NCI-H2107 (cell line): ENCODE measurements at places on chromosomes 5 and 9.

- DNase-seq: no peak
Observed at GRCh38 chr5:149935431-149935901, 9.1 kb downstream of the PDE6A start.

DNA sequence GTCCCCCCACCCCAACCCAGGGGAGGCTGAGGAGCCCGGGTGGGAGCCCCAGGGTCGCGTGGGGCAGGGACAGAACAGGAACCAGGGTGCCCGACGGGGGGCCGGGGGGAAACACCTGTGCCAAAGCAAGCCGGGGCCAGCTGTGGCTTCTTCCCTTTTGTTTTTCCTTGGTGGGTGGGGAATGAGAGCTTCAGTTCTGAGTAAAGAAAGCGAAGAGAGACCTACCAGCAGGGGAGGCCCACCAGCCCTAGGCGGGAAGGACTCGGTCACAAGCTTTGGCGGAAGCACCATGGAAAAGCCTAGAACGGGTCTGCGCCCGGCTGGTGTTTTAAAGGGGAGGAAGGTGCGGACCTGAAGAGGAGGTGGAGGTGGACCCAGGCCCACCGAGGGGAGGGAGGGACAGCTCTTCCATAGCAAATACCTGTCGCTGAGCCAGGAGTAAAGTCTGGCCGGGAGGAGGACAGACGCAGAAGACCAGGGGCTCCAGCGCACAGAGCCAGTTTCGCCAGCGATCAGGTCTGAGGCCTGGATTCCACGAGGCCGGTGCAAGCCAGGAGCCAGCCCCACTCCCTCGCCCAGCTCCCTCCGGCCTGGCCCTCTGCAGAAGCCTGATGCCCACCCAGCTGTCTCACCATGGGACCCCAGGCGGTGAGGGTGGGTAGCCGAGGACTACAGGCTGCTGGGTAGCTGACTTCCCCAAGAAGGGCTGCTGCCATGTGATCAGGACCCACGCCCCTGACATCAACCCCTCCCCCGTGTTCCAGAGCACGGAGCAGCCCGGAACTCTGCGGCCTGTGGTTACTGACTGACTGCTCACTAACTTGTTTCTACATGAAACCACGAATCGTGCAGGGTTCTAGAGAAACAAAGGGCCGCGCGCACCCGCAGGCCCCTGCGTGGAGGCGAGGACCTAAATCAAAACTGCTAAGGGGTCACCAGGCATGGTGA is 849 bp upstream of the MGAT1 start:
- no peak for DNase-seq

GRCh38 chr5:73592551-73592950 is 27.0 kb downstream of the UTP15 start:
- DNase-seq: no peak

DNA sequence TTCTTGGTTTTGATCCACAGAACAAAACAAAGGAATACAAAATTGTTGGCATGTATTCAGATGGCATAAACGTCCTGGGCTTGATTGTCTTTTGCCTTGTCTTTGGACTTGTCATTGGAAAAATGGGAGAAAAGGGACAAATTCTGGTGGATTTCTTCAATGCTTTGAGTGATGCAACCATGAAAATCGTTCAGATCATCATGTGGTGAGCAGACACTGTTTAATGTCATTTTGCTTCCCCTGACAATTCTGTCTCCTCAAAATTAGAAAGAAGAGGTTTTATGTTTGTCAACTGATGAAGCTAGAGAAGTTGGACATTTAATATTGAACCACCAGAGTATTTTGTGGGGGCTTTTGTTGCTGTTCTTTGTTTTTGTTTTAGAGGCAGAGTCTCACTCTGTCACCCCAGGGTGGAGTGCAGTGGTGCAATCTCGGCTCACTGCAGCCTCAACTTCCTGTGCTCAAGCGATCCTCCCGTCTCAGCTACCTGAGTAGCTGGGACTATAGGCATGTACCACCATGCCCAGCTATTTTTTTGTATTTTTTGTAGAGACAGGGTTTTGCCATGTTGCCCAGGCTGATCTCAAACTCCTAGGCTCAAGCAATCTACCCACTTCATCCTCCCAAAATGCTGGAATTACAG is 82.0 kb downstream of the SLC1A1 start:
- DNase-seq: no peak

- DNase-seq: no peak
Observed at GRCh38 chr9:109329638-109330258, 8.9 kb upstream of the EPB41L4B start.

DNA sequence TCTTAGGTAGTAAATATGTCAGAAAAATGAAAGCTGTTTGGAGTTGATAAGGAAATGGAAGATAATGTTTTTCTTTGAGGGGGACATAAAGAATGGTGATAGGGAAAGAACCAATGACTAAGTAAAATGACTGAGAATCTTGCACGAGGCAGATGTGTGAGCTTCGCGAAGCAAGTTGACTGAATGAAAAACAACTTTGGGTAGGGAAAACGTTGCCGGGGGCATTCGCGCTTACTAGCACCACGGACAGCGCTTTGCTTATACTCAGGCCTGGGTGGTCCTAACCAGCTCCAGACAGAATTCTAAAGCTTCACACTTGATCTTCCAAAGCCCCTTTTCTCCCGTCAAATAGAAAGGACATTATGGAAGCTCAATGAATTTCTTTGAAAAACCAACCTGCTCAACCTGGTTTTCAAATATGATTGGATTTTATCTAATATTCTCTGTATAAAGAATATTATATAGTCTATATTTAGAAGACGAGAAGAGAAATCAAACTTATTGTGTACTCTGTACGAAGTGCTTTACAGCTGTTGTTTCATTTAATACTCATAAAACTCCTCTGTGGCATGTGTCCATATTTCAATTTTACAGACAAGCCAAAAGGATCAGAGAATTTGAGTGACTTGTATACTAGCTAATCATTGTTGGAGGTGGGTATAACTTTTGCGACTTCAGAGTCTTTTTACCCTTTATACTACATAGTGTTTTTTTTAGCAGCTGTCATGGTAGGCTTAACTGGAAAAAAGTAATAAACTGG is 1.9 kb upstream of the CDKN2B start:
- no peak for DNase-seq
